Posterior vena cava (tissue), 2 donors: ENCODE measurements at places on chromosomes 5 and 9. TPM values are rescaled to one million over a fixed set of nuclear protein-coding genes. Genes with fewer than 3 reads are reported as not detected.

DNA sequence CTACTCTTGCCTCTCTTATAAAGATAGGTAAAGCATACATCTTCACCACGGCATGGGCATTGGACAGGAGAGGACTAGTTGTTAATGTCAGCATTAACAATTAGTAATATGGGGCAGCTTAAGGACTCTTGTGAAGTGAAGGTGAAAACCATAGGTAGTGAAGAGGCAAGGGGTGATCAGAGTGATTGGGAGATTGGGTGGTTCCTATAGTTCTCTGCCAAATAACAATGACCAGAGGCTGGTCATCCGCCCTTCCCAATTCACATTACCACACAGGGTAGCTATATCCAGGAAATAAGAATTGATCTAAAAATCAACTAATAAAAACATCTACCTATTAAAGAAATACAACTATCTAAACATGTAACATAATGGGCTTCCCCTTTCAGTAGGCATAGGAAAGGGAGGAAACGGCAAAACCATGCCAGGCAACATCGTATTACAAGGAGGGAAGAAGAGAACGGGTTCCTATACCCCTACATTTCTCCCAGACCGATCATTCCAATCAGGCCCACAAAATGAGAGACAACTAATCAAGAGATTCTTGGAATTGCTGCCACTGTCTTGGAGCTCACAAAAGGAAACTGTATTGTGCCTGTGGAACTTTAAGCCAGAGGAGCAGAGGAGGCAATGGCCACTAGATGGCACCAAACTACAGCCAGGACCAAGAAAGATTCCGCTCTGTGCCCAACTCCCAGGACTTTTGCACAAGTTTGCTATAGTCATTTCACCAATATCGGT is 121.6 kb downstream of the FBXL17 start:
- peak; percentile 80 for DNase-seq

DNA sequence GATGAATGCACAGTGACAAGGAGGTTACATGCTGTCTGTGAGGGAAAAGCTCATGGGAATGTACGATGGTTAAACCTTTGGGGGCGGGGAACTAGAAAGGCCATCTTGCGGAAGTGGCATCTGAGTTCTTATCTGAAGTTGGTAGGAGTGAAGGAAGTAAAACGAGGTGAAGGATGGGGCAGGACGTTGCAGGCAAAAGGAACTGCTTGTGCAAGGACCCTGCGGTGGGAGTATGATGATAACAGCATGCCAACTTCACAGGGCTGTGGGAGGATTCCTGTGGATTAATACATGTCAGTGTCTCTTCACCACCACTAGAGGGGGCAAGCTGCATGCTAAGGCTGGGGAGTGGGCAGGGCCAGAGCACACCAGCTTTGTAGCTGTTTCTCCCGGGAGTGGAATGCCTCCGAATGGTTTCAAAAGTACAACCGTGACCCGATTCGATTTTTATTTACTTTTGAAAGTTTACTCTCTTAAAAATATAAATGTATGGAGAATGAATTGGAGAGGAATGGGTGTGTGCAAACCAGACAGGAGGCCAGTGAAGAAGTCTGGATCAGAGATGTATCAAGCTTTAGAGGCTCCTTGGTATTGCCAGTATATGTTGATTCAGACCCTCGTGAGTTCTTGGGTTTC is 62.5 kb downstream of the CYFIP2 start:
- peak; percentile 84 for DNase-seq

- peak; percentile 93 for DNase-seq
Observed at GRCh38 chr9:122122903-122123632, 30.0 kb upstream of the TTLL11 start.

- peak; percentile 97 for DNase-seq
Observed at GRCh38 chr5:6632888-6633468, at the start of the genes NSUN2 and SRD5A1. Gene NSUN2 (minus strand): TSS chr5:6633044. CDS start chr5:6632979, 65 bp downstream. Gene SRD5A1 (plus strand): TSS chr5:6633440. CDS start chr5:6633577, 137 bp downstream.

- DNase-seq: no peak
Observed at GRCh38 chr5:15124871-15125568, 253.4 kb upstream of the ANKH start.

GRCh38 chr9:27429917-27430316 is 94.2 kb upstream of the IFNK start:
- no peak for DNase-seq

GRCh38 chr5:621341-621761 is 9.2 kb downstream of the CEP72 start:
- peak; percentile 34 for DNase-seq

GRCh38 chr9:108296056-108296455 is 559.7 kb downstream of the ACTL7B start:
- no peak for DNase-seq

GRCh38 chr5:97400537-97400936 is 217.5 kb upstream of the RIOK2 start:
- DNase-seq: no peak

- DNase-seq: no peak
Observed at GRCh38 chr5:57454896-57455295, 27.7 kb downstream of the ACTBL2 start.

Gene STARD4
- 21.9 TPM for total RNA-seq

Gene ANXA2R
- 2.3 TPM for total RNA-seq
